ENCODE measurements at places on chromosomes 5 and 9.

- no peak for DNase-seq
Measured at GRCh38 chr5:136308212-136308795, 57.0 kb downstream of the TRPC7 start.

DNA sequence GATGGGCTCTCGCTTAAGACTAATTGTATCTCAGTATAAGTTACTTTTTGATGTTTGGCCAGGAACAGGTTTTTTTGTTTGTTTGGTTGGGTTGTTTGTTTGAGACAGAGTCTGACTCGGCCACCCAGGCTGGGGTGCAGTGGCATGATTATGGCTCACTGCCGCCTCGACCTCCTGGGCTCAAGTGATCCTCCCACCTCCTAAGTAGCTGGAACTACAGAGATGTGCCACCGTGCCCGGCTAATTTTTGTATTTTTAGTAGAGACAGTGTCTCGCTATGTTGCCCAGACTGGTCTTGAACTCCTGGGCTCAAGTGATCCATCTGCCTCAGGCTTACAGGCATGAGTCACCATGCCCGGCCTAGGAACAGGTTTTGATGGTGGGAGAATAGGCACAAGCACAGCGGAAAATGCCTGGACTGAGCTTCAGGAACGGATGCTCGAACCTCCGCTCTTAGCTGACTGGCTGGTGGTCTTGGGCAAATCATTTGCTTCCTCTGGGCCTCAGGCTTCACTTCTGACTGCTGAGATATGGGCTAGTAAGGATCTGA, 11.4 kb upstream of the SYNPO start:
- DNase-seq: no peak

- DNase-seq: no peak
Measured at GRCh38 chr9:22683700-22684075, 237.1 kb downstream of the DMRTA1 start.

- DNase-seq: no peak
Measured at GRCh38 chr9:80797831-80798688, 891.3 kb downstream of the TLE1 start.

DNA sequence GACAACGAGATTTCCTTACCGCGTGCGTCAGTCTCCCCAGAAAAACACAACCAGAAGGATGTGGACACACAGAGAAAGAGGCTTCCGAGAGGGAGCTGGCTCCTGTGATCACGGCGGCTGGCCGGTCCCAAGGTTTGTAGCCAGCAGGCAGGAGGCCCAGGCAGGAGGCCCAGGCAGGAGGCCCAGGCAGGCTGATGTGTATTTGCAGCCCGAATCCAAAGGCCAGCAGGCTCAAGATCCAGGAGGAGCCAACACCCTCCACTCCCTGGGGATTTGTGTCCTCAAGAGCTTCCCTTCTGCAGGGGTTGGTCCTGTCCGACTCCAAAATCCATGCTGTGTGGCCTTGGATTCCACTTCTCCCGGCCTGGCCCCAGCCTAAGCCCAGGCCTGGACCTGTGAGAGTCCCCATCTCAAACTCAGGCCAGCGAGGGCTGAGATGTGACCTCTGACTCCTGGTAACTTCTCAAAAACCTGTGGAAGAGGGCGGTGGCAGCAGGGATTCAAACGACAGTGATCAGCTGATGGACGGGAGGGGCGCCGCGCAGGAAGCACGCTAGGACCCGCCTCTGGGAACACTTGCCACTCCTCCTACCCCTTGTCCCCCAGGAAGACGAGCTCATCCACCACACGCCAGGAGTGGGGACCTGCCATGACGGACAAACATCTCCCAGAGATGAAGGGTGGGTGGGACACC, 75.0 kb upstream of the PPP1R26 start:
- no peak for DNase-seq

DNA sequence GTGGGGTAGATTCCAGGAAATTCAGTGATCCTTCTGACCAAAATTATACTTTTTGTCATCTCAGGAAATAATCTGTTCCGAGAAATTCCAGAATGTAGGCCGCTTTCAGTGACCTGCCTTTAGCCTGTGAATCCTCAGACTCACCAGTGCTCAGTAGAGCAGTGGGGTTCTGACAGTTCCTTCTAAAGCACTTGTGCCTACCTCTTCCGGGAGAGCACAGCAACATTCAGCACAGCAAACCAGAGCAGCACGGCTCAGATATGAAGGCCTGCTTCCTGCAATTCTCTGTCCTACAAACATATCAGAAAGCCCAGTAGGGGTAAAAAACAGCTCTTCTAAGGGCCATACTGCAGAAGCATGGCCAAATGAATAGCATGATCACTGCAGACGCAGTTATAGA, 15.0 kb downstream of the FANCC start:
- DNase-seq: no peak

DNA sequence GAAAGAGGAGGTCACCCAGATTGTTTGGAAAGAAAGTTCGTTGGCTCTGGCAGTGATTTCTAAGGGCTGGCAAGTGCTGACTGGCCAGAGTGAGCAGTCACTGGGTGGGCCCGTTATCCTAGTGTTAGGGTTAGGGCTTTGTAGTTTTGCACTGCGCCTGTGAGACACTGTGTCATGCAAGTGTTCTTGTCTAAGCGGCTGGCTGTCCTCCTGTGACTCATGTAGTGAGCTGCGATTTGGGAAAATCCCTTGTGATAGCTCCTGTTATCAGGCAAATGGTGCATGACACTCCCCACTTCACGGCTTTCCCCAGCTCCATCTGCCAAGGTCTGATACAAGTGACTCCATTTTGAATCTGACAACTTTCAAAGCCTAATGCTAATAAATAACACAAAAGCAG, 526.0 kb upstream of the ADAMTS16 start:
- no peak for DNase-seq

GRCh38 chr5:14737291-14737690, 72.8 kb downstream of the OTULIN start:
- DNase-seq: no peak

DNA sequence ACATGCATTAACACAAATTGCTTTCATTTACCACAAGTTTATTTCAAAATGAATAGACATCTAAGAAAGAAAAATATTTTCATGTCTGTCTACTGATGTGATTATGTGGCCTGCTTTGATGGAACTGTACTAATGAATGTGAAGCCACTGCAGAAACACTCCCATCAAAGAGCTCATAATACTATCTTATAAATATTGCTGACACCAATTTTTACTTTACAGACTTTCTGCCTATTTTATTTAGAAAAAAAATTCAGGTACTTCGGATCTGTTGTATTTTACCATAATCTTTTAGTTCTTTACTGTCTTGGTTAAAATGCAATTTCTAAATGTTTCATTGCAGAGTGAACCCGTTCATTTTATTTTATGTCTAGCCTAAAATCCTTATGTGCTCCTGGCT, 281.9 kb downstream of the ICE1 start:
- DNase-seq: no peak

- no peak for DNase-seq
Measured at GRCh38 chr5:172602783-172603231, 38.3 kb upstream of the NEURL1B start.

- no peak for DNase-seq
Measured at GRCh38 chr5:143302341-143303045, 101.0 kb downstream of the NR3C1 start.

DNA sequence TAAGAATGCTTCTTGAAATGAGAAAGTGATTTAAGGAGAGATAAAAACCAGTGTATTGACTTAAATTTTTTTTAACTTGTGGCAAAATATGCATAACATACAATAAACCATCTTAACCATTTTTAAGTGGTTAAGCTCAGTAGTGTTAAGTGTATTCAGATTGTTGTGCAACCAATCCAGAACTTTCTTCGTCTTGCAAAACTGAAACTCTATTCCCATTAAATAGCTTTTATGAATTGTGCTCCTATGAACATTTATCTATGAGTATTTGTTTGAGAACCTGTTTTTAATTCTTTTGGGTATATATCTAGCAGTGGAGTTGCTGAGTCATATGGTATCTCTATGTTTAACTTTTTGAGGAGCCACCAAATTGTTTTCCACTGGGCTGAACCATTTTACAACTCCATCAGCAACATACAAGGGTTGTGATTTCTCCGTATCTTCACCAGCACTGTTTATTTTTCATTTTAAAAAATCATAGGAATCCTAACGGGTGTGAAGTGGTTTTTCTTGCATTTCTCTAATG, 76.6 kb upstream of the ACTBL2 start:
- no peak for DNase-seq

DNA sequence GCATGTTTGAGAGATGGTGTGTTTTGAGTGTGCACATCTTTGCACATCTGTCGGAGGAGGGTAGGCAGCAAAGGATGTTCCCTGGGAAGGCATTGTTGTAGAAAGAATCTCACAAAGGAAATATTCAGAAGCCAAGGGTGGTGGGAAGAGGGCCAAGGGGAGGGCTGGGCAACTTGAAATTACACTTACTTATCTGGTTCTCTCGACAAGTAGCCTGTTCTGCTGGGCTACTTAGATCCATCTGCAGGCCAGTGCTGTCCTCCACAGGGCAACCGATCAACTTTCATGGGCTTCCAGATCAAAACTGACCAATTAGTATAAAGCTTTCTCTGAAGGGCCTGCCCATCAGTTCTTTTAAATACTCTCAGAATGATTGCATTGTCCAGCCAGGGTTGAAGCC, 495.2 kb downstream of the GADD45G start:
- DNase-seq: no peak

DNA sequence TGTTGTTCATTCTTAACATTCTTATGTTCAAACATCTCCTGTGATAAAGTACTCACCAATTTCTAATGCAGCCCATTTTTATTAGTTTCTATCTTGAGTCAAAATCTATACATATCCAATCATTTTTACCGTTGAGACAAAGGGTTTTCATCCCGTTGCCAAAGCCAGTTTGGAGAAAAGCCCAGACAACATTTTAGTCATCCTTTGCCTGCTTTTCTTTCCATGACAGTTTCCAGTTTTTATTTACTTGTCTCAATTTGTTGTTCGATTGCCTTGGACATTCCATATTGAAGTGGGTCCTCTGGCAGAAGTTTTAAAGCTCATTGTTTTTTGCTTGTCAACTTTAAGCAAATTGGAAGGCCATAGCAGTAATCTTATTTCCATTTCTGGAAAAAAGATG, 123.9 kb downstream of the RAB3C start:
- DNase-seq: no peak

DNA sequence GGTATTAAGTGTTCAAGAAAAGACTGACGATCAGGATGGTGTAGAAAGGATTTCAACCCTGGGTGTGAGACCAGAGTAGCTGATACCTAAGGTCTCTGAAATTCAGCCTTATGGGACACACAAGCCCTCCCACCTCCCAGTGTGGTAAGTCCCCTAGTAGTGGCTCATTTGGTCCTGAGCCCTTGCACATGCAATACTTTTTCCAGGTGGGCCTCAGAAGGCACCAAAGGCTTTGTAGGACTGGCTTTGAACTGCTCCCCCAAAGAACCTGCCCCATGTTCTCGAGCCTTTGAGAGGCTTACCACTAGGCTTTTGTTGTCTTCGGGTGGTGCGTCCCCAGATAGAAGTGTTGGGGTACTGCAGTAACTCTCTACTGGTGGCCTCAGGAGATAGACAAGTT, 803 bp downstream of the GARIN3 start:
- no peak for DNase-seq

DNA sequence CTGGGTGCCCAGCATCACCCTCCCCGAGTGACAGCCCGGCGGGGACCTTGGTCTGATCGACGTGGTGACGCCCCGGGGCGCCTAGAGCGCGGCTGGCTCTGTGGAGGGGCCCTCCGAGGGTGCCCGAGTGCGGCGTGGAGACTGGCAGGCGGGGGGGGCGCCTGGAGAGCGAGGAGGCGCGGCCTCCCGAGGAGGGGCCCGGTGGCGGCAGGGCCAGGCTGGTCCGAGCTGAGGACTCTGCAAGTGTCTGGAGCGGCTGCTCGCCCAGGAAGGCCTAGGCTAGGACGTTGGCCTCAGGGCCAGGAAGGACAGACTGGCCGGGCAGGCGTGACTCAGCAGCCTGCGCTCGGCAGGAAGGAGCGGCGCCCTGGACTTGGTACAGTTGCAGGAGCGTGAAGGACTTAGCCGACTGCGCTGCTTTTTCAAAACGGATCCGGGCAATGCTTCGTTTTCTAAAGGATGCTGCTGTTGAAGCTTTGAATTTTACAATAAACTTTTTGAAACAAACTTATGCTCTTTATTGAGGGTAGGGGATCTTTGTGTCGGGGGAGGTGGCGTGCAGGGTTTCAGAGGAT, 1.3 kb downstream of the GADD45G start:
- DNase-seq: no peak

GRCh38 chr9:3842839-3843238, 317.0 kb upstream of the RFX3 start:
- DNase-seq: no peak
